ENCODE measurements at places on chromosomes 1 and 21. TPM values are rescaled to one million over a fixed set of nuclear protein-coding genes. Genes with fewer than 3 reads are reported as not detected.

The TTC22 gene
- 0.70 TPM for total RNA-seq

The GCSAML gene
- total RNA-seq, result not detected

The SMIM1 gene
- 40.4 TPM for total RNA-seq

The VWA1 gene
- 15.2 TPM for total RNA-seq

The KIRREL1 gene
- 12.3 TPM for total RNA-seq

The PRKCZ gene
- total RNA-seq, result 15.3 TPM

The KLF18 gene
- not detected for total RNA-seq

DNA sequence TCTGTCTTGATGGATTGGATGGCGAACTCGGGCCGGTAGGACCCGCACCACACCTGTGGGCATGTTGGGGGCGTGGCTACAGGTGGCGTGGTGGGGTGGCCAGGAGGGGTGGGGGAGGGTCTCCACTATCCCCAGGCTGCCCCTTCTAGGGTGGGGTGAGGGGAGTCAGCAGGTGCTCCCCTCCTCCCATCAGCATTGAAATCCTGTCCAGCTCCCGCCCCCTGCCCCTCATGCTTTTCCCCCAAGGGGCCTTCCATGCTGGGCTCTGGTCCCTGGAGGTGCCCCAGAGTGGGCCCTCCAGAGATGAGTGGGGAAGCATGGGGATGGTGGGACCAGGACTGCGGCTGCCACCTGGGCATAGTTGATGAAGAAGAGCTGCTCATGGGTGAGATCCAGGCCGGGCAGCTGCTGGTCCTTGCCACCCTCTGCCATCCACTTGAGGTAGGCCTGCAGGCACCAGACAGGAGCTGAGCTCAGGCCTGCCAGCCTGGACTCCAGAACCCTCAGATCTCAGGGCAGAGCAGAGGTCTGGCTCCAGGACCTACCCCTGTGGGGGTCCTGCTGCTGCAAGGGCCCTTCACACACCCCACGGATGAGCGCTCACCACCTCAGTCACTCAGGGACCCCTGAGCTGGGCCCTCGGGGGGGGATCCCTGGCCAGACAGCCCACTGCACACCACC, 5.1 kb downstream of the PRXL2B start:
- H3K4me1 ChIP-seq, result peaks cover 29% of the 10 kb centered on the region
- DNase-seq, result no peak
- no peak overlapping the region for H3K27ac ChIP-seq
- H3K36me3 ChIP-seq, result no peaks in the 10 kb centered on the region

GRCh38 chr1:41003640-41004220, 17.8 kb downstream of the SLFNL1 start:
- peak; percentile 98 for DNase-seq
- peaks cover 66% of the 10 kb centered on the region for H3K36me3 ChIP-seq
- H3K27me3 ChIP-seq, result no peaks in the 10 kb centered on the region
- peak overlapping the region; percentile 50 for H3K27ac ChIP-seq
- no peak overlapping the region for H3K4me3 ChIP-seq

- no peak overlapping the region for H3K4me3 ChIP-seq
- H3K27ac ChIP-seq, result peak overlapping the region; percentile 70
- peaks cover 14% of the 10 kb centered on the region for H3K4me1 ChIP-seq
- H3K36me3 ChIP-seq, result no peaks in the 10 kb centered on the region
- DNase-seq, result peak; percentile 83
- H3K27me3 ChIP-seq, result no peaks in the 10 kb centered on the region
Measured at GRCh38 chr1:24047110-24047477, 64.8 kb downstream of the MYOM3 start.

- H3K27ac ChIP-seq, result no peak overlapping the region
- H3K36me3 ChIP-seq, result no peaks in the 10 kb centered on the region
- H3K4me1 ChIP-seq, result no peaks in the 10 kb centered on the region
- peak; percentile 34 for DNase-seq
- no peak overlapping the region for H3K4me3 ChIP-seq
- no peaks in the 10 kb centered on the region for H3K27me3 ChIP-seq
Measured at GRCh38 chr1:35591211-35591610, 18.1 kb downstream of the TFAP2E start.

GRCh38 chr1:1167398-1167821, 6.3 kb upstream of the TTLL10 start:
- no peak overlapping the region for H3K4me3 ChIP-seq
- no peak overlapping the region for H3K27ac ChIP-seq
- DNase-seq, result no peak

- peaks cover 5% of the 10 kb centered on the region for H3K4me1 ChIP-seq
- no peak overlapping the region for H3K4me3 ChIP-seq
- H3K27ac ChIP-seq, result no peak overlapping the region
- no peaks in the 10 kb centered on the region for H3K36me3 ChIP-seq
- H3K27me3 ChIP-seq, result no peaks in the 10 kb centered on the region
Measured at GRCh38 chr1:98103617-98104285, 182.9 kb upstream of the DPYD start.

- H3K27me3 ChIP-seq, result no peaks in the 10 kb centered on the region
- H3K4me1 ChIP-seq, result no peaks in the 10 kb centered on the region
- DNase-seq, result no peak
- H3K36me3 ChIP-seq, result no peaks in the 10 kb centered on the region
- H3K4me3 ChIP-seq, result no peak overlapping the region
Measured at GRCh38 chr1:221089803-221090202, 210.6 kb downstream of the HLX start.

DNA sequence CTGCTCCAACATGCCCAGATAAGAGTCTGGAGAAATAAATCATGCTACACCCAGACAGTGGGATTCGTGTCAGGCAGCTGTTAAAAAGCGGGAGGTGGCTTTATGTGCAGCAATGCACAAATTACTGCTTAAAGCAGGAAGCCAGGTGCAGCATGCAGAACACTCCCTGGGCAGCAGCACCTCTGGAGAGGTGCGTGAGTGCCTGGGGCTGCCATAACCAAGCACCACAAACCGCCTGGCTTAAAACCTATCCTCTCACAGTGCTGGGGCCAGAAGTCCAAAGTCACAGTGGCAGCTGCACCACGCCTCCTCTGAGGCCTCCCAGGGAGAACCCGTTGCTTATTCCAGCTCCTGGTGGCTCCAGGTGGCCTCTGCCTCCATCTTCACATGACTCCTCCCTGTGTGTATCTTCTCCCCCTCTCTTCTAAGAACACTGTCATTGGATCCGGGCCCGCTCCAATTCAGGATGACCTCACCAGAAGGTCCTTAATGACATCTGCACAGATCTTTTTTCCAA, 115.6 kb downstream of the SIK1 start:
- no peaks in the 10 kb centered on the region for H3K27me3 ChIP-seq
- no peaks in the 10 kb centered on the region for H3K36me3 ChIP-seq
- H3K4me3 ChIP-seq, result no peak overlapping the region
- no peak overlapping the region for H3K27ac ChIP-seq

- H3K4me3 ChIP-seq, result no peak overlapping the region
- no peaks in the 10 kb centered on the region for H3K27me3 ChIP-seq
- no peaks in the 10 kb centered on the region for H3K4me1 ChIP-seq
- no peak overlapping the region for H3K27ac ChIP-seq
- no peak for DNase-seq
Measured at GRCh38 chr1:212903664-212904063, 45.6 kb downstream of the FLVCR1 start.

- DNase-seq, result no peak
- H3K36me3 ChIP-seq, result no peaks in the 10 kb centered on the region
- no peak overlapping the region for H3K27ac ChIP-seq
- no peak overlapping the region for H3K4me3 ChIP-seq
Measured at GRCh38 chr1:9165396-9165795, 36.5 kb upstream of the GPR157 start.

- no peaks in the 10 kb centered on the region for H3K4me1 ChIP-seq
- H3K4me3 ChIP-seq, result no peak overlapping the region
- no peaks in the 10 kb centered on the region for H3K27me3 ChIP-seq
- H3K27ac ChIP-seq, result no peak overlapping the region
- peaks cover 4% of the 10 kb centered on the region for H3K36me3 ChIP-seq
- DNase-seq, result no peak
Measured at GRCh38 chr1:77655431-77655974, 27.0 kb downstream of the ZZZ3 start.

GRCh38 chr1:113928187-113928930, 765 bp upstream of the HIPK1 start:
- H3K27ac ChIP-seq, result peak overlapping the region; percentile 97
- no peak for DNase-seq
- H3K4me3 ChIP-seq, result peak overlapping the region; percentile 85
- H3K27me3 ChIP-seq, result no peaks in the 10 kb centered on the region

DNA sequence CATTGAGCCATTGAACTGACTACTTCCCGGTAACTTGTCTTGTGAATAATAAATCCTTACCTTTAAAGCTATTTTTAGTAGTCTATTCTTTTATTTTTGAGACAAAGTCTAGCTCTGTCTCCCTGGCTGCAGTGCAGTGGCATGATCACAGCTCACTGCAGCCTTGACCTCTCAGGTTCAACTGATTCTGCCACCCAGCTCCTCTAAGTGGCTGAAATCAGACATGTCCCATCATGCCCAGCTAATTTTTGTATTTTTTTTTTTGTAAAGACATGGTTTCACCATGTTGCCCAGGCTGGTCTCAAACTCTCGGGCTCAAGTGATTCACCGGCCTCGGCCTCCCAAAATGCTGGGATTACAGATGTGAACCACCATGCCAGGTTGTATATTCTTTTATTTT, 59.3 kb upstream of the PTGS2 start:
- no peak for DNase-seq
- no peaks in the 10 kb centered on the region for H3K36me3 ChIP-seq
- H3K4me1 ChIP-seq, result no peaks in the 10 kb centered on the region
- no peak overlapping the region for H3K27ac ChIP-seq
- H3K4me3 ChIP-seq, result no peak overlapping the region
- H3K27me3 ChIP-seq, result no peaks in the 10 kb centered on the region
